Activated CD4-positive, alpha-beta T cell treated with anti-CD3 and anti-CD28 coated beads for 36 hours (primary cell): ENCODE measurements at places on chromosomes 5 and 9. TPM values are rescaled to one million over a fixed set of nuclear protein-coding genes. Genes with fewer than 3 reads are reported as not detected.

GRCh38 chr5:178306430-178307225 is 74.0 kb upstream of the PHYKPL start:
- peaks cover 12% of the 10 kb centered on the region for H3K27me3 ChIP-seq
- H3K4me3 ChIP-seq, result no peak overlapping the region
- H3K36me3 ChIP-seq, result no peaks in the 10 kb centered on the region
- DNase-seq, result no peak
- no peak overlapping the region for H3K27ac ChIP-seq
- H3K4me1 ChIP-seq, result no peaks in the 10 kb centered on the region

Gene RANBP17
- total RNA-seq, result not detected

Gene GRM6
- total RNA-seq, result not detected

GRCh38 chr9:109251776-109252106 is 69.1 kb downstream of the EPB41L4B start:
- H3K36me3 ChIP-seq, result no peaks in the 10 kb centered on the region
- H3K4me1 ChIP-seq, result no peaks in the 10 kb centered on the region
- DNase-seq, result no peak
- H3K27ac ChIP-seq, result no peak overlapping the region
- H3K27me3 ChIP-seq, result peaks cover 2% of the 10 kb centered on the region

Gene PHF24
- 0.18 TPM for total RNA-seq

DNA sequence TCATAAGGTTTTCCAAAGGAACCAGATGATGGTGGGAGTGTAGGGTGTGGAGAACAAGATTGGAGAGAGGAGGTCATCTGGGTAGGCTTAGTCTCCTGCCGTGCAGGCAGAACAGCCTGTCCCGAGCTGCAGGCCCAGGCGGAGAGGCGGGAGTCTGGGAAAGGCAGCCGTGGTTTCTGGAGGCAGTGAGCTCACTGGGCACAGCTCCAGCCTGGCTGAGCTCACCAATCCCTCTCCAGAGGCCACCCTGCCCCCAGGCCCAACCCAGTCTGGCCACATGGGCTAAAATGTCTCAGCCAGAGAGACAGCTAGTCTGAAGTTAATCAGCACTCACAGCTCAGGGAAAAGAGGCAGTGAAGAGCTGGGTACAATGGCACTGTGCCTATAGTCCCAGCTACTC is 12.3 kb downstream of the P4HA2 start:
- H3K4me3 ChIP-seq, result no peak overlapping the region
- no peaks in the 10 kb centered on the region for H3K36me3 ChIP-seq
- H3K27me3 ChIP-seq, result no peaks in the 10 kb centered on the region
- no peak overlapping the region for H3K27ac ChIP-seq

Gene SPINK4
- not detected for total RNA-seq

Gene TSSK1B
- not detected for total RNA-seq

Gene TSLP
- 0.85 TPM for total RNA-seq

GRCh38 chr9:17075758-17076485 is 58.9 kb upstream of the CNTLN start:
- H3K36me3 ChIP-seq, result no peaks in the 10 kb centered on the region
- no peak for DNase-seq
- H3K27ac ChIP-seq, result no peak overlapping the region
- no peaks in the 10 kb centered on the region for H3K27me3 ChIP-seq
- no peak overlapping the region for H3K4me3 ChIP-seq

Gene GPR107
- 19.7 TPM for total RNA-seq

DNA sequence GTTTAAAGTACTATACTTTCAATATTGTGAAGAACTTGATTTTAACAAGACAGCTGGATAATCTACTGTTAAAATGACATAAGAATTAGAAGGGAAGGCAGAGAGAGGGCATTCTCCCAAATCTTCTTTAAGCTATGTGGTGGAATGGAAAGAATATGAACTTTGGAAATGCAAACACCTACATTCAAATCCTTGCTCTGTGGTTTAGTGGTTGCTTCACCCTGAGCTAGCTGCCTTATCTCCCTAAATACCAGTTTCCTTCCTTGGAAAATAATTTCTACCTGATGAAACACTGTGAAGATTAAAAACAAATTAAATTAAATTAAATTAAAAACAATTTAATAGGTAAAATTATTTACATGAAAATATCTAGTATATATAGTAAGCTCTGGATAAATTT is 98.5 kb downstream of the GPR21 start:
- no peak for DNase-seq
- no peak overlapping the region for H3K27ac ChIP-seq
- H3K4me1 ChIP-seq, result no peaks in the 10 kb centered on the region

DNA sequence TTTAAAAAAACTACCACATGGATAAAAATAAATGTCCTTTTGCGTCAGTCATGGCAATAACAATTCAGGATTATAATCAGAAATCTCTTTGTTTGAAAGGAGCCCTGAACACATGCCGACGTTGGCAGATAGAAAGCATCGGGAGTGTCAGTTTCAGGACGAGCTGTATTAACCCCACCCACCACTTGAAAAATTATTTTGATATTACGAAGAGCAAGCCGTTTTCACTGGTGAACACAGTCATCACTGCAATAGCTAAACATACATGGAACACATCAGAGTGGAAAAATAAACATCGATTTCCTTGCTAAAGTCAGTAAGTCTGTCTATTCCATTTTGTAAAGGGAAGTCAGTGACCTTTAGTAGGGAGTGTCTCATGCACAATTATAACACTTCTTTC is 266.4 kb upstream of the FBXL7 start:
- no peak overlapping the region for H3K4me3 ChIP-seq
- H3K36me3 ChIP-seq, result no peaks in the 10 kb centered on the region
- no peak overlapping the region for H3K27ac ChIP-seq
- no peak for DNase-seq

Gene SYK
- 0.11 TPM for total RNA-seq

Gene FAM169A
- 9.1 TPM for total RNA-seq

Gene SLC6A3
- not detected for total RNA-seq

GRCh38 chr5:43332401-43332800 is 19.2 kb upstream of the HMGCS1 start:
- H3K27ac ChIP-seq, result no peak overlapping the region
- peaks cover 28% of the 10 kb centered on the region for H3K36me3 ChIP-seq
- H3K27me3 ChIP-seq, result peaks cover 26% of the 10 kb centered on the region

DNA sequence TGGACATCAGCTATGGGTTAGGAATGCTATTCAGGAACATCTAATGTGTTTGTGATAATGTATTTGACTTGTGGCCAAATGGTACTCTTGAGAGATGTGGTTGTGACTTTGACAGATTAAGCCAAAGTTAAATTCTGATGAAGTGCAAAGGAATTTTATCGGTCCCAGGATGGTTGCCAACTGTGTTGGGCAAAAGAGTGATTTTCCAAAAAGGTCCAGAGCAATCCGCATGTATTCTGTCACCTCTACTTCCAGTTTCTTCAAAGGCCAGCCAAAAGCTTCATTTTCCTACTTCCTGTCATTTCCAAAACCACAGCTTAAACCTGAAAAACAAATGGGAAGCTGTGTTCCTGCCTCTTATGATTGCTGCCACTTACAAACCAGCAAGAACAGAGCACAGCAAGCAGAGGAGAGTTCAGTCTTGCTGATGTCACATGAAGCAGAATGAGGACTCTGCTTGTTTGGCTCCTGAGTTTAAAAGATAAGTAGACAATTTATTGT is 59.8 kb downstream of the MARCHF3 start:
- no peaks in the 10 kb centered on the region for H3K36me3 ChIP-seq
- peaks cover 27% of the 10 kb centered on the region for H3K4me1 ChIP-seq
- no peak for DNase-seq
- H3K27me3 ChIP-seq, result no peaks in the 10 kb centered on the region
- H3K4me3 ChIP-seq, result no peak overlapping the region

- peaks cover 22% of the 10 kb centered on the region for H3K27me3 ChIP-seq
- H3K4me1 ChIP-seq, result no peaks in the 10 kb centered on the region
- H3K4me3 ChIP-seq, result no peak overlapping the region
- no peaks in the 10 kb centered on the region for H3K36me3 ChIP-seq
Observed at GRCh38 chr9:121663591-121663990, 12.2 kb downstream of the DAB2IP start.

DNA sequence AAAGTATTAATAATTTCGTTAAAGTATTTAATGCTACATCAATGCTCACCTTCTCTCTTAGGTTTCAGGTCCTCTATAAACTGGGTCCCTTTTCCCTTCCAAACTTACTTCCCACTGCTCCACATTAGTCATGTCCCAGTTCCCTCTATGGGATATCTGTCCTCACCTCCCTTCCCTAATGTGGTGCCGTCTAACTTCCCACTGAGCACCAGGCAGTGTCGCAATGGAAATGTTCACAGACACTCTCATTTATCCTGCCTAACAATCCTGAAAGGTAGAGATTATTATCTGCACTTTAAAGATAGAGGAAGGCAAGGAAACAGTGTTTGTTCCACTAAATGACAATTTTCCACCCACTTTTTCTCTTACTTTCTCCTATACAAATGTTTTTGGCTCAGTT is 329.7 kb downstream of the CWC27 start:
- no peak overlapping the region for H3K4me3 ChIP-seq
- no peak overlapping the region for H3K27ac ChIP-seq
- H3K4me1 ChIP-seq, result peaks cover 9% of the 10 kb centered on the region
- no peaks in the 10 kb centered on the region for H3K36me3 ChIP-seq
- no peak for DNase-seq
- H3K27me3 ChIP-seq, result peaks cover 8% of the 10 kb centered on the region

- DNase-seq, result no peak
- no peaks in the 10 kb centered on the region for H3K27me3 ChIP-seq
- no peaks in the 10 kb centered on the region for H3K4me1 ChIP-seq
- H3K27ac ChIP-seq, result no peak overlapping the region
- no peak overlapping the region for H3K4me3 ChIP-seq
Observed at GRCh38 chr5:53913941-53914340, 353.5 kb downstream of the NDUFS4 start.

Gene ANKDD1B
- 0.21 TPM for total RNA-seq

GRCh38 chr9:76403352-76403751 is 9.1 kb upstream of the RFK start:
- peak; percentile 30 for DNase-seq
- H3K27ac ChIP-seq, result peak overlapping the region; percentile 62
- H3K4me1 ChIP-seq, result peaks cover 11% of the 10 kb centered on the region
- peak overlapping the region; percentile 16 for H3K4me3 ChIP-seq

Gene MCTP1
- 0.53 TPM for total RNA-seq

GRCh38 chr5:38347896-38348295 is 89.5 kb downstream of the EGFLAM start:
- H3K27me3 ChIP-seq, result peaks cover 4% of the 10 kb centered on the region
- H3K4me1 ChIP-seq, result peaks cover 4% of the 10 kb centered on the region

DNA sequence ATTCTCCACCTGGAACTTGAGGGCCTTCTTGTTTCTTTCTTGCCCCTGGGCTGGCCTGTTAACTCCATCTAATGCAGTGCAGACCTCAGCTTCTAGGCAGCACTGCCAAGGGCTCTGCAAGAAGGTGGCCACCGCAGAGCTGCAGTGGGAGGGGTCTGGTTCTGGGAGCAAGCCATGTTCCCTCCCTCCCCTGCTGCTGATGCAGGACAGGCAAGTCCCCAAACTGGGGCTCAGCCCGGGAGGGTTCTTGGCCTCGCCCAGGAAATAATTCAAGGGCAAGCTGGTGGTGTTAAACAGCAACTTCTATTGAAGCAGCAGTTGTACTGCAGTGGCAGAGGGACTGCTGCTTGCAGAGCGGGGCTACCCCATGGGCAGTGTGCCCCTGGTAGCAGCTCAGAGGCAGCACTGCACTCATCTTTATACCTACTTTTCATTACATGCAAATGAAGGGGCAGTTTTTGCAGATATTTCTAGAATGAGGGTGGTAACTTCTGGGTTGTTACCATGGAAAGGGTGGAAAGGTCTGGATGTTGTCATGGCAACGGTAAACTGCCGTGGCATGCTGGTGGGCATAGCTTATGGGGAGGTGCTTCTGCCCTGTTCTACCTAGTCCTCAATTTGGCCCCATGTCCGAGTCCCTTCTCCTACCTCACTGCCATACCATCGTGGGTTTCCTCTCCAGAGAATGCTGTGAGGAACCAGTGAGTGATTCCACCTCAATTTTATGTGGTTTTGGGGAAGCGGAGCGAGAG is 82.1 kb downstream of the WDR41 start:
- H3K4me3 ChIP-seq, result no peak overlapping the region
- H3K4me1 ChIP-seq, result no peaks in the 10 kb centered on the region
- no peak overlapping the region for H3K27ac ChIP-seq

Gene SEMA6A
- not detected for total RNA-seq

DNA sequence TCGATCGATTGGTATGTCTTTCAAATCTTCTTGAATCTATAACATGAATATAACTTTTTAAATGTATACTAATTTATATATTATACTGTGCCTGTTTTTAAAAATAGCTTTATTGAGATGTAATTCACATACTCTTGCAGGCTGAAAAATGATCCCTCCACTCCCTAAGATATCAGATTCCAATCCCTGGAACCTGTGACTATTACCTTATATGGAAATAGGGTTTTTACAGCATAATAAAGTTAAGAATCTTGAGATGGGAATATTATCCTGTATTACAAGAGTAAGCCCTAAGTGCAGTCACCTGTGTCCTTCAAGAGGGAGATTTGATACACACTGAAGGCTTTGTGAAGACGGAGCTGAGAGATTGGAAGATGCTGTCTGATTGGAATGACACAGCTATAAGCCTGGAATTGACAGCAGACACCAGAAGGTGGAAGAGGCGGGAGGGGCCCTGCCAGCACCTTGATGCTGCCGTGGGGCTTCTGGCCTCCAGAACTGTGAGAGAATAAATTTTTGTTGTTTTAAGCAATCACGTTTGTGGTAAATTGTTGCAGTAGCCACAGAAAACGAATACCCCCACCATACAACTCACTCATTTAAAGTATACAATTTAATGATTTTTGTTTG is 161.3 kb downstream of the RMI1 start:
- H3K4me1 ChIP-seq, result peaks cover 9% of the 10 kb centered on the region
- no peaks in the 10 kb centered on the region for H3K36me3 ChIP-seq
- peaks cover 37% of the 10 kb centered on the region for H3K27me3 ChIP-seq
- DNase-seq, result no peak
- H3K4me3 ChIP-seq, result no peak overlapping the region

DNA sequence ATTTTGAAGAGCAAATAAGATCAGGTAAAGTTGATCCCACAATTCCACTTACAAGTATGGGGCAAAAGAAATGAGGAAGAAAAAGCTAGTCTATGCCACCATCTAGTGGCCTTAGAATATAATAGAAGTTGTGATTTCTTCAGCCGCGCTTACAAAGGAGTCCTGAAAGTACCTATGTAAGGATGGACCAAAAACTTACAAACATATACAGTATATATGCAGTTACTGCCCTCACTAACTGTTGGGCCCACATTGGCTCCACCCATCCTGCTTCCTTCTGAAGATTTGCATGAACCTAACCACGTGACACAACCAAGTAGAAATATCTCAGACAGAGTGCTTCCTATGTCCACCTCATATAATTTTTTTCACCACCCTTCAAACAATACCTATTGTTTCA is 11.7 kb upstream of the OR13D1 start:
- H3K36me3 ChIP-seq, result no peaks in the 10 kb centered on the region
- no peaks in the 10 kb centered on the region for H3K27me3 ChIP-seq
- H3K4me1 ChIP-seq, result no peaks in the 10 kb centered on the region
- no peak for DNase-seq
- no peak overlapping the region for H3K27ac ChIP-seq
